ENCODE measurements at places on chromosomes 6 and 20.
A peak's percentile ranks its signal among the peaks of the same experiment; 100 is the strongest.

DNA sequence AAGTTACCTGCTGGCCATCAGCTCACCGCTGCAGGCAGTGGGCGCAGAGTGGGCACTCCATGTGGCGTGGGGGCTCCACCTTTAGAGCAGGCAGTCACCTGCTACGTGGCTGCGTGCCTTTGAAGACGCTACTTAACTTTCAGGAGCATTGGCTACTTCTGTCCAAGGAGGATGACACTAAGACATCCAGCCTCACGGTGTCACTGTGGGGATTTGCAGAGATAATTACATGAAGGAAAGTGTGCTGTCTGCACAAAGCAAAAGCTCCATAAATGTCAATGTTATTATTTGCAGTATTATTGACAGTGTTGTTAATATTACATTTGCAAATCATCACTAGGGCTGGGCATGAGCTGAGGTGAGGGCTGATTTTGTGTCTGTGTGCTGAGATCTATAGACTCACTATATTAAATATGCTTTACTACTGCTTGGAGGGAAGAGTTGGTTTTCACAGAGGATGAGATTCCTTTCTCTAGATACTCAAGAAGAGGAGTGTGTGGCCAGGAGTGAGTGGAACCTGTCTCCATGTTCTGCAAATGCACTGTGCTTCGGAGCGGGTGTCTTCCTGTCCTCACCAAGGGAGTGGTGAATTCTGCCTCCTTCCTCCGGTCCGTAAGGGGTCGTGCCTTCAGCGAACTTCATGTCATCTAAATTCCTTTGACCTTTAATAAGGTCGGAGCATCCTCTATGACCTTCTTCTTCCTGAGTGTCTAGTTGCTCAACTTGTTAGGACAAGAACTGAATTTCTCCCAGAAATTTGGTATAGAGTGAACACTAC is 165.8 kb upstream of the SYNDIG1 start:
- DNase-seq = no peak

- no peak for DNase-seq
Measured at GRCh38 chr6:88587150-88587520, 376.3 kb downstream of the RNGTT start.

- no peak for DNase-seq
Measured at GRCh38 chr20:44104798-44105517, 82.0 kb downstream of the JPH2 start.

DNA sequence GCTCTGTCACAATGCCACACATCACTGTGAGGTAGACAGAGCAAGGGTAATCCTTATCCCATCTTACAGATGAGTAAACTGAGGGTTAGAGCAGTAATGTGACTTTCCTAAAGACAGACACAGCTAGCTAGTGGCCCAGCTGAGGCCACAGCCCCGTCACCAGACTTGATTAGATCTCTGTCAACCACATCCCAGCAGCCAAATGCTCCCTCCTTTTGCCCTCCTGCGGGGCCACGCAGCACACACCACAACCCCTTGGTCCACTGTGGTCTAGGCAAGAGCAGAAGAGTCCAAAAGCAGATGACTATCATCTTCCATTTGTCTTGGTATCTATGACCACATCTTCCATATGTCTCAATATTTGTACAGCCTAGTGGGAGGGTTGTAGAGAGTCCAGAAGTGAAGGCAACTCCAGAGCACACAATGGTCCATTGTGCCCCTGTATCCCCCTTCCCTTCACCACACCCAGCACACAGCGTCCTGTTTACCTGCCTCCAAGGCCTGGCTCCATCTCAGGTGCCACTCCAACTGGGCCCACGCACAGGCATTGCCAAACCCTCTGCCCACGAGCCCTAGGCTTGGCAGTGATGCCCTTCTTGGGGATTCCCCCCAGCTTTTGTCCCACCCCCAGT is 47.1 kb upstream of the FOXP4 start:
- DNase-seq = no peak

DNA sequence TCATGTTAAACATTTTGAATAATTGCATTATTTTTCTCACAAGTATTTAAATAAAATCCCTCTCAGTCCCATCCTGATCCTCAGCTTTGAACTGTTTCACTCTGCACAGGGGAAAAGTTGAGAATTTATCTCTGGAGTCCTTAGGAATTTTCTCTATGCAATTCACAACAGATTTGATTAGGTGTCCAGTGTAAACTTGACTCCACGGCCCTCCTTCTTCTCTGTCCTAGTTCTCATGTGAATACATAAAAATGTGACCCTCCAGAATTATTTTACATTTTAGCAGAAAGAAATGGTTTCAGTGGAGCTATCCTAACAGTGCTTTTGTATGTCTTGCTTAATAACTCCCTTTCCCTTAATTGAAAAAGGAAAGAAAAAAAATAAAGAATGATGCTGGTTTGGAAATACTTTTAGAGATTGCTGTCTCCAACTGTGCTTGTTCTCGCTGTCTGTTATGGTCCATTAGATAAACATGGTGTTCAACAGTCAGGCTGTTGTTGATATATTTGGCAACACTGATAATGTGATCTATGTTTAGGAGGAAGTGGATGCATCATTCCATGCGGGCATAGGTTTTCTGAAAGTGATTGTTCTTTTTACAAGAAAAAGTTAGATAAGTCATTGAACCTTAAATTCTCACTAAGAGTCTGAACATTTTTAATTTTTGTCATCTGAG is 599.4 kb upstream of the CITED2 start:
- no peak for DNase-seq

DNA sequence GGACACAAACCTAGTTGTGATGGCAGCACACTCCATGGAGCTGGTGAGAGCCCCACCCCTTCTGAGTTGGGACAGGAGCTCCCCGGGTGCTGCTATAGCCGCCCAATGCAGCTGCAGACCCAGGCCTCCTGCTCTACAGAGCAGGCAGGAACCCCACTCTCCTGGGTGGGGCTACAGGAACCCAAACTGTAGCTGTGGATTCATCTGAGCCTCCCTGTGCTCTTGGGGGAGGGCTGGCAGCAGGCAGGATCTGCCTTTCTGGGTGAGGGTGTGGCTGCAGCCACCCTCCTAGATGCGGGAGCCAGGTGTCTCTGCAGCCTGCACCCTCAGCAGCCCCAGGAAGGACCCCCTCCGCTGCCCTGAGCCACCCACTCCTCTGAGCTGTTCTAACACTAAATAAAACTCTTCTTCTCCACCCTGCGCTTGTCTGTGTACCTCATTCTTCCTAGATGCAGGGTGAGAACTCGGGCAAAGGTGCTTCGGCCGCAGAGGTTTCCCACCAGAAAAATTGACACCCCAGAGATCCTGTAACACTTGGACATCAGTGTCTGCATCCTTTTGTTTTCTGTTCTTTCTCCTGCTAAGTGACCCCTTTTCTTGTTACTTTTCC is 55.2 kb upstream of the KIF13A start:
- DNase-seq = no peak

- no peak for DNase-seq
Measured at GRCh38 chr6:109124219-109124618, 28.9 kb downstream of the CEP57L1 start.

DNA sequence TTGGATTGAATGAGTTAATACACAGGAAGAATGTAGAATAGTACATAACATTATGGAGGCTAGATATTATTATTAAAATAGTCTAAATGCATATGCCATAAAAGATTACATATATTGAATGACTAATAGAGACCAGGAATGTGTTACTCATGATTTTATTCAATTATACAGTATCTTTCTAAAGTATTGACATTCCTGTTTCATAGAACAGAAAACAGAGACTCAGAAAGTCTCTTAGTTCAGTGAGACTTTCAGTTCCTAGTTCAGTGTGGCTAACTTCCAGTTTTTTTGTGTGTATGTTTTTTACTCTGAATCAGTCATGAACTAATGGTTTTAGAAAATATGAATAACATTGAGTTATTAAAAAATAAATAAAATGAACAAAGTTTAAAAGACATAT is 34.6 kb upstream of the TMEM244 start:
- DNase-seq = no peak

GRCh38 chr6:75208298-75209183 is 2.7 kb upstream of the COL12A1 start:
- DNase-seq = peak; percentile 52

DNA sequence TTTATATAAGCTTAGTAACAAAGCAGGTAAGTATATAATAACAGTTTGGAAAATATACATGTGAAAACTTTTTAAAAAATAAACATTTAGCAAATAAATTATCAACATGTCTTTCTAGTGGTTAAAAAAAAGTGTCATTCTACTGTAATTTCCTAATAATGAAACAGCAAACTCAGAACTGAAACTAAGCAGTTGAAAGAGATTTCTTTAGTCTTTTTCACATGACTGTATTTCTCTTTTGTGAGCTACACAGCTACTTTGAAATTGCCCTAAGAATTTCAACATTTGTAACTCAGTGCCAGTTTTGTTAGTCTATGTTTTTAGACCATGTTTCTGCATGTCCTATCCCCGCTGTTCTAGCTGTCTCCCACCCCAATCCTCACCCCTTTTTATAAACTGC is 28.4 kb upstream of the SDHAF4 start:
- no peak for DNase-seq

DNA sequence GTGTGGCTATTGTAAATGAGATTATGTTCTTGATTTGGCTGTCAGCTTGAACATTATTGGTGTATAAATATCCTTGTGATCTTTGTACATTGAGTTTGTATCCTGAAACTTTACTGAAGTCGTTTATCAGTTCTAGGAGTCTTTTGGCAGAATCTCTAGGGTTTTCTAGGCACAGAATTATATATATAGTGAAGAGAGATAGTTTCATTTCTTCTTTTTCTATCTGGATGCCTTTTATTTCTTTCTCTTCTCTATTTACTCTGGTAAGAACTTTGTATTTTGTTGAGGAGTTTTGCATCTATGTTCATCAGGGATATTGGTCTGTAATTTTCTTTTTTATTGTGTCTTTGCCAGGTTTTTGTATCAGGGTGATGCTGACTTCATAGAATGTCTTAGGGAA is 589.2 kb upstream of the MAN1A1 start:
- no peak for DNase-seq

- DNase-seq = no peak
Measured at GRCh38 chr6:159100395-159101182, 55.8 kb upstream of the TAGAP start.

DNA sequence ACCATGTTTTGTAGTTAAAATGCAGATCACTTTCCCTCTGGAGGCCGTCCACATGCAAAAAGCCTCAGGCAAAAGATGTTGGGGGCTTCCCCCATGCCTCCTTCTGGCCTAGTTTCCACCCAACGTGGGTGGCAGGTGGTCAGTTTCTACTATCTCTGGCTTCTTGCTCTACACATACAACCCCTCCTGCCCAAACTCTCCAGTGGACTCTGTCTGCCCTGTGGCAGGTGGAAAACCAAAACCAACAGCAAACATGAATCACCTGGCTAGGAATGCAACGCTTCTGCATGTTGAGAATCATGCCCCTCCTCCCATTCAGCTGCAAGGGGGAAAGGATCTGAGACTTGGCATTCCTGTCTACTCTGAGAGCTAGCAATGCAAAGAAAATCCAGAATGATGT is 94.8 kb downstream of the MBOAT1 start:
- DNase-seq = no peak

- peak; percentile 34 for DNase-seq
Measured at GRCh38 chr6:28940294-28940857, 16.6 kb upstream of the TRIM27 start.

- no peak for DNase-seq
Measured at GRCh38 chr6:143370812-143371370, 79.6 kb downstream of the ADAT2 start.

DNA sequence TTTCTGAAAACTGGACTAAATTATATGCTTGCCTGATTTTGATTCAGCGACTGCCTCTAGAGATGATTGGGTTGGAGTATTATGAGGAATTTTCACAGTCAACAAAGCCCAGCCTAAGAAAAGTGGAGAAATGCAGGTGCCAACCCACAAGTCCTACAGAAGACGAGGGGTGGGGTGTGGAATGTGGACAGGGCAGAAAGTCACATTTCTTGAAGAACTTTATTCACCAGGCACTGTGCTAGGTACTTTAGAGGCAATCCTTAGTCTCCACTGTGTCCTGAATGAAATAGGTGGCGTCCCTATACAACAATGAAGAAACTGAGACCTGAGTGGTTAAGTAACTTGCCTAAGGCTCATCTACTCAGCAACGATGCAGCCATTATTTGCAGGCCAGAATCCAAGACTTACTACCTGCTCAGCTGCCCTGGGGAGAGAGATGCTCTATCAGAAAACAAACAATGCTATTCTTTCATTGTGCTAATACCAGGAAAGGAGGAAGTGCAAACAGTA is 106.3 kb downstream of the RNF144B start:
- no peak for DNase-seq

DNA sequence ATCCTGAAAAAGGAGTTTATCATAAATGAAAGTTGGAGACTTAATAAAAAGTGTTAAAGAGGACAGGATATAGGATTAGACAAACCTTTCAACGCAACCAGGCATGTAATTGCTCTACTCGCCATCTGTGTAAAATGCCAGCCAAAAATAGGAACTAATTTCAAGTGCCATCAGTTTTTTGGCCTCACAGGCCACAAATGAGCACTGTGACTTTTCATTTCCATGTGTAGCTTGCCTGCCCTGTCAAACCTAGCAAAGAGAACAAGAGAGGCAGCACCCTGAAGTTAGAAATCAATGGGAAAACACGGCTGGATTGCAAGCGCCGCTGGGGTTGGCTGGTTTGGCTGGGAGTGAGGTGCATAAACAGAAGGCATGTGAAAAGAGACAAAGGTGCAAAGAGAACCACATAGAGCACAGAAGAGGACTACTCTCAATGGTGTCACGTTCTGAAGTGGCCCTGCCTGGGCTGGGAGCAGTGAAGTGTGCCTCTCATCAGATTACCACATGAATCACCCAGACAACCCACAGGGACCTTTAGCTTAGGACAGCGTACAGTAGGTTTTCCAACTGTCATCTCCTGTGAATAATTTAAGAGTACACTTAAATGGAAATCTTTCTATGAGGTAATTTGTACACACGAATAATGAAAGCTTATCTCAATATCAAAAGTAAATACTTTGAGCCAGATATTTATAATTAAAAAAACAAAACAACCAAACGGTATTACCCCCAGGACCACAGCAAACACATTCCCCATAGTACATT is 78.0 kb upstream of the NHSL1 start:
- no peak for DNase-seq

DNA sequence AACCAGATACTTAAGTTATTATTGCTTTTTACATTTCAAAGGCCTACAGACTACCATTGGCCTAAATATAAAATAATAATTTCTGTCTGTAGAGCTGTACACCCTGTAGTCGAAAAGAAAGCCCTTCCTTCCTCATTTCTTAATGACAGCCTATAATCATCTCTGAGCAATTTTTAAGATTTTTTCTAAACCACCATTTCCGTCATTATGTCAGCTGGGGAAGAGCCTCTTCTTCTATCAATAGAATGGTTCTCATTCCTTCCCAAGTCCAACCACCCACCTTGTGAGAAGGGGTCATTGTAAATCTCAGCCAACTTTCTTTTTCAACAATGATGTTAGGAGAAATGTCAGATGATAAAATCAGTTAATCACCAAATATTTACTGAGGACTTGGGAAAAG is 91.8 kb downstream of the PLEKHG1 start:
- no peak for DNase-seq

Data from stimulated activated CD8-positive, alpha-beta memory T cell treated with anti-CD3 and anti-CD28 coated beads, Interleukin-7, amount 100 ng/mL, for 48 hours (primary cell).